ENCODE measurements at places on chromosomes 2 and 18.

- DNase-seq = no peak
Measured at GRCh38 chr2:222900354-222900753, 39.5 kb downstream of the ACSL3 start.

- no peak for DNase-seq
Measured at GRCh38 chr2:8779795-8780671, 57.4 kb downstream of the KIDINS220 start.

DNA sequence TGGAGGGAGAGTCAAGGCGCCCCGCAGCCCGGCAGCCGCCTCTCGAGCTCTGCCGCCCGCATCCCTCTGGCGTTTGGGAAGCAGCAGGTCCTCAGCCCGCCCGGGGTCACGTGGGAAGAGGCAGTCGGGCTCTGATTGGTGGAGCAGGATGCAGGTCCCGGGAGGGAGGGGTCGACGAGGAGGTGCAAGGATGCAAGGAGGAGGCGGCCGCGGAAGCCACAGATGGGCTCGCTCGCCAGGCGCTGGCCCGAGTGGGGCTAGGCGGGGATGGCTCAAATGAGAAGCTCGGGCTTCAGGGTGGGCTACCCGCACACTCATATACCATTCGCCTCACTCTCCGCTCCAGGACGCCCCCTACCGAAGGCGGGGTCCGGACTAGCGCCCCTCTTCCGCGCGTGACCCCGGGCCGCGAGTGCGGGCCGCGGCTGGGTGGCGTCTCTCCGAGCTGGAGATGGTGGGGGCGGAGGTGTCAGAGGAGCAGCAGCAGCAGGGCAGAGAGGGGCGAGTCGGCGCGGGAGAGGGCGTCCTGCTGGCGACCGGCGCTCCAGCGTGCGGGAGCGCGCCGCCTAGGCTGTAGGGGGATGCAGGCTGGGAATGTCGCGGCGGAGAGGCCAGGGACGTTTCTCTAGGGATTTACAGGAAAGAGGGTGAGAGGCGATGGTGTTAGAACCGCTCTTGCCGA lies at the start of gene TMEFF2:
TMEFF2 (minus strand) TSS at position 68 of the 682 bp plus-strand sequence. CDS start 409 bp downstream, outside the sequence.
- DNase-seq = peak; percentile 96

DNA sequence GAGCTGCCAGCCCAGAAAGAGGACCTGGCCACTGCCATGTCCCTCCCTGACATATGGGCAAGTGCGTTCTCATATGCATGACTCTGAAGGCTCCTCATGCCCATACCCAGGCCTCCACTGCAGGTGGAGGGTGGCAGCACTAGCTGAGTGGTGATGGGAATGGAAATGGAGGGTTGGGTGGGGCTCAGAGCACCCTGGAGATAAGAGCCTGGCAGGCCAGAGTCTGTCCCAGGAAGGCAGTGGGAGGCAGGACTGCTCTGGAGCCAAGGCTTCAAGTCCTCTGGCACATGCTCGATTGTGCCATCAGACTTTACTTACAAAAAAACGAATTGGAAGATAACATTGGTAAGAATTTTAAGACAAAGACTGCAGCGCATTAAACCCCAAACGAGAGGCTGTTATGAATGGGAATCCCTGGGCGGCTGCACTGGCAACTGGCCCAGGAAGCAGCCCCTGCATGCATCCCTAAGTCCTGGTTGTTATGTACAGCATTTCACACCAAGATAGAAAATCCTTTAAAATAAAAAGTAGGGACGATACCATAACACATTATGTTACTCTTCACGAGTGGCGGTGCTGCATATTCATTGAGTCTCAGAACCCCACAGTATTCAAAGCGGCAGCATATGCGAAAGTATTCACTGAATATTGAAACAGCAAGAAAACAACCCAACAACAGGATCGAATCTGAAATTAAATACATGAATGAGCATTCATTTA lies 81.7 kb upstream of the FAM98A start:
- peak; percentile 19 for DNase-seq

GRCh38 chr18:26190506-26190905 lies 35.7 kb upstream of the TAF4B start:
- no peak for DNase-seq

GRCh38 chr2:83908750-83909149 lies 550.3 kb downstream of the SUCLG1 start:
- no peak for DNase-seq

GRCh38 chr2:128438586-128438985 lies 119.9 kb upstream of the HS6ST1 start:
- no peak for DNase-seq

DNA sequence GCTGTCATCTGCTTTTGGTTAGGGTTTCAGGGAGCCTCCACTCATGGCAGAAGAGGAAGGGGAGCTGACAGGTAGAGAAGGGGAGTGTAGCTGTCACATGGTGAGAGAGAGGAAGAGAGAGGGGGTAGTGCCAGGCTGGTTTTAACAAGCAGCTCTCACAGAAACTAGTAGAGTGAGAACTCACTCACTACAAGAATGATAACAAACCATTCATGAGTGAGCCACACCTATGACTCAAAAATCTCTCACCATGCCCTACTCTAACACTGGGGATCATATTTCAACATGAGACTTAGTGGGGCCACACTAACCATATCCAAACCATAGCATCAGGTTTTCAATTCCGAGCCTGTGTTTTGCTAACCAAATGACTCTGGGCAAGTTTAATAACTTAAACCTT lies 274.9 kb upstream of the VWC2L start:
- no peak for DNase-seq

- DNase-seq = peak; percentile 30
Measured at GRCh38 chr2:207505171-207505570, 24.6 kb upstream of the CREB1 start.
